Hematopoietic multipotent progenitor cell (in vitro differentiated cells): ENCODE measurements at places on chromosomes 2 and 18. TPM values are rescaled to one million over a fixed set of nuclear protein-coding genes. Genes with fewer than 3 reads are reported as not detected.

DNA sequence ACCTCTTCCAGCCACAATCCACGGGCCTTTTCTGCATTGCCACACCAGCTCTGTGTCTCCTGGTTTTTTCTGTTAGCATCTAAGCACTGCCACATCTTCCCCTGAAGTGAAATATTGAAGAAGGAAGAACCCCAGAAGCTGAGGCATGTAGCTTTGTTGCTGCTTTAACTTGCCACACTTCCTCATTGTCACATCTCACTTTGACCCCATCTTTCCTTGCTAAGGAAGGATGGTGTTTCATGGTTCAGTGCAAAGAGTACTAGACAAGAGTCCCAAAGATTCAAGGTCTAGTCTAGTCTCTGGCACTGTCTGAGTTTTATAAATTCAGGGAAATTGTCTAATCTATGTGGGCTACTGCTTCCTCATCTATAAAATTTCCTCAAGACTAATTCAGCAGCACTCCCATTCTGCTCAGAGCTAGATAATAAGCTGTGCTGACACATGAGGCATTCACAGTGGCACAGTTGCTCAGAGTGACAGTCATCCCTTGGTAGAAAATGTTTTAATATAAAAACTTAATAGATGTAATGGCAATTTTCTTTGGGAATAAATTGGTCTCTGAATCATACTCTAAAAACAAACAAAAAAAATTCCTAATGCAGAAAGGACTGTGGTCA, 483.0 kb upstream of the ID2 start:
- no peak for DNase-seq

The LAMA1 gene
- under 0.01 TPM for total RNA-seq

GRCh38 chr2:214469728-214470127, 58.9 kb downstream of the VWC2L start:
- DNase-seq, result no peak

GRCh38 chr18:6929370-6930102, 188.1 kb downstream of the LAMA1 start:
- DNase-seq, result no peak

The MFSD6 gene
- 50.1 TPM for total RNA-seq

- no peak for DNase-seq
Observed at GRCh38 chr2:176280867-176281658, 11.8 kb downstream of the MTX2 start.

GRCh38 chr2:62662554-62662953, 43.0 kb upstream of the EHBP1 start:
- DNase-seq, result no peak

The TLX2 gene
- total RNA-seq, result 0.27 TPM

GRCh38 chr2:149021271-149021719, 17.2 kb upstream of the LYPD6B start:
- DNase-seq, result no peak

The CDH19 gene
- not detected for total RNA-seq

- DNase-seq, result no peak
Observed at GRCh38 chr2:55962915-55963314, 39.3 kb upstream of the EFEMP1 start.

DNA sequence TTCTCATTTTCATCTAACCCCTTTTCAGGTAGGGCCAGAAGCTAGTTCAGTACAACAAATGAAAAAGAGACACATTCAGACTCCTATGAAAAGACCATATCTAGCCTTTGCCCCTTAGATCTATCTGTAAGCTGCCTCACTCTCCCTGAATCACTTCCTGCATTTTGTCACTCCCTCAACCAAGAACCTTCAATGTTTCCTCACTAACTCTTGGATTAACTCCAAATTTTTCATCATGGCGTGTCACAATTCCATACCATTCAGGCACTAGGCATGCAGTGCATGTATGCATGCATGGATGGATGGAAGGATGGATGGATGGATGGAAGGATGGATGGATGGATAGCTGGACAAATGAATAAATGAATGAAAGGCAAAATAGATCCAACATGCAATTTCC, 356.9 kb downstream of the TNS1 start:
- no peak for DNase-seq

GRCh38 chr18:54626779-54627178, 35.7 kb downstream of the DYNAP start:
- DNase-seq, result no peak

- DNase-seq, result no peak
Observed at GRCh38 chr2:52405980-52406379, 1361.6 kb upstream of the CHAC2 start.

DNA sequence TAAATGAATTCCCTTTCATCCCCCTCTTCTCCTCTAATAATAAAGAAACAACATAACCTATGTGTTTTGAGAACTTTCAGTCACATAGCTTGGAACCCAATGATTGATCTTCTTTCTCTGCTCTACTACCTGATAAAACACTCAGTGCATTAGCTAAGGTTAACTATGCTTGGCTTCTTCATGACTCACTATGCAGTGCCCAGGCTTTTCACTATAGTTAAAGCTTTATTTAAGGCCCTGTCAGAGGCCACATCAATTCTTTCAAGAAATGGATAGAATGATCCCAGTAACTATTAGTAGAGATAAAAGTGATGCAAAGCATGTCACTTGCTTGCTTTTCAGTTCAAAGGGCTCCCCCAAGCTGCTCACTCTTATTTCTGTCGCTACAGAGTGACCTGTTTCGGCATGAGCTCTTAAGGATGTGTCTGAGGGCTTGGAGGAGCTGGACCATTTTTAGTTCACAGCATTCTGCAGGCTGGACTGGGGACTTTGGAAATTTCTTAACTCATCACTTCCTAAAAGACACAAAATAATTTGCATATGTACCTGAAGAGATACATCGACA, 384.0 kb downstream of the LRRTM1 start:
- no peak for DNase-seq

GRCh38 chr2:171310889-171311288, 122.9 kb downstream of the METTL8 start:
- no peak for DNase-seq

DNA sequence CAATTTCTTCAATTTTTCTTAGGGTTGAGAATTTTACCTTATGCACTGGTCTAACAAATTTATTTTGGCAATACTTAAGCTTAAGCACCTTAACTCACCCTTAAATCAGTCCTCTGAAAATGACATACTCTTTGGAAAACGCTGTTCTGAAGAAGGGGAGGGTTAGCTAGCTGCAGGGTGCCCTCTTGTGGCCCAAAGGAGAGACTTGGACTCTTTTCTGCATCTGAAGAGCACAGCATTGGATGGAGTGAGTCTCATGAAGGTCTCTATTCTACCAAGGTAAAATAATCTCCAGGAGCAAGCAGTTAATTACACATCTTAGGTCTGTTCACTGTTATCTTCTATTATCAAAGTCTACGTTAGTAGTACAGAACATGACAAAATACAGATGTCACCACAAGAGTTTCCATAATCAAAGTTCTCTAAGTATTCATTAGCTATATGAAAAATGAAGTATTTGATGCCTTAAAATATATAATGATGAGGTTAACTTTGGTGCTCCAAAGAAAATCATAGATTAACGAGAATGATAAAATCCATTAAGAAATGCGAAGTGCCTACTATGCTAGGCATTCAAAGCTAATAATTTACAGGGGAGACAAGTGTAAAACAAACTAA, 24.4 kb downstream of the PUM2 start:
- DNase-seq, result peak; percentile 43

The PAX3 gene
- not detected for total RNA-seq

DNA sequence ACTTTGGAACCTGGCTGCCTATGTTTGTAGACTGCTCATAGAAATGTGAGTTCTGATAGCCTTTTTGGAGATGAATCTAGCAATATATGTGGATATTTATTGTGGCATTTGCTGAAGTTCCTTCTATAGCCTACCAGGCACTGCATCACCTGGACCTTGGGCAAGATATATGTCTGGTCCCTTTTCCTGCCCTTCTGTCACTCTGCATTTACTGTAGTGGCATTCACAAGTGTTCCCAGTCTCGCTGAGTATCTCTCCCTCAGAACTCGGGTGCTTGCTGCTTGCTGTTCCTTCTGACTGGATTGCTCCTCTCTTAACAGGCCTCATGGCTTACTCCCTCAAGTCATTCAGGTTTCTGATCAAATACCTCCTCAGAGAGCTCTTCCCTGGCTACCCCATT, 145.0 kb downstream of the UBE2E3 start:
- DNase-seq, result no peak

DNA sequence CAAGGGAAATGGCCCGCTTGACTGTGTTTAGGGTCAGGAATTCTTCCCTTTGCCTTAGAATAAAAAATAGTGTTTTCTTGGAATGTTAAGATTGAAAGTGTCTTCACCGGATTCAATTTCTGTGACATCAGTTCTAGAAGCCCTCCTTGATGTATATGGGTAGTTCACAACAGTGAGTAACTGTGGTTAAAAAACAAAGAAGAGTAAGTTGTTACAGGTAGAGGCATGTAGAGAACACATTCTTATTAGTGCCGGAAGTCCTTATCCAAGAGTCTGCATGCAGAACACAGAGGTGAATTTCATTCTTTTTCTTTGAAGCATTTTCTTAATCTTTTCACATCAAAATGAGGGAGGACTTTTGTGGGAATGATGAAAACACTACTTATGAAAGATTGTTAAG, 105.5 kb downstream of the FMNL2 start:
- DNase-seq, result no peak

DNA sequence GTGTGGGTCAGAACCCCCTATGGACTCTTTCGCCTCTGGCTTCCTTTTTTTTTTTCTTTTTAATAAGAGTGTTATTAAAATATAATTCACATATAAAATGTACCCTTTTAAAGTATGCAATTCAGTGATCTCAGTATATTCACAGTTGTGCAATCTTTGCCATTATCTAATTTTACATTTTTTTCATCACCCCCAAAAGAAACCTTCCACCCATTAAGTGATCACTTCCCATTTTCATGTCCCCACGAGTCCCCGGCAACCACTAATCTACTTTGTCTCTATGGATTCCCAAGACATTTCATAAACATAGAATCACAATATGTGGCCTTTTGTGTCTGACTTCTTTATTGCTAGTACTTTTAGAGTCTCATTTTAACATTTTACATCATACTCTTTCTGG, 38.7 kb upstream of the ANXA4 start:
- peak; percentile 45 for DNase-seq

The TDRD15 gene
- under 0.01 TPM for total RNA-seq

DNA sequence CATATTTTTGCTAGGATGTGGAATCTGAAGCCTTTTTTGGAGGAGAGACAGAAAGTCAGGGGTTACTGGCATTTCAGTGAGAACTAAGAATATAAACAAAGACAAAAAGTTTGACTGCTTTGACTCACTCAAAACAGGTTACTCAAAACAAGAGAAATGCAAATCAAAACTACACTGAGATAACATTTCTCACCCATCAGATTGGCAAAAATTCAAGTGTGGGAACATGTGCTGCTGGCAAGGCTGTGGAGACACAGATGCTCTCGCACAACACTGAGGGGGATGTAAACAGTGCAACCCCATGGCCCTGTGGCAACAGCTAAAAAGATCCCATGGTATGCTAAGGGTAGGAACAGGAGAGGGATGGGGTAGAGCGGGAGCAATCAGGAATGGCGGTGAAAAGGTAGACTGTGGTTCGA, 86.6 kb downstream of the DTNB start:
- DNase-seq, result no peak
